ENCODE measurements at places on chromosomes 16 and 17.

DNA sequence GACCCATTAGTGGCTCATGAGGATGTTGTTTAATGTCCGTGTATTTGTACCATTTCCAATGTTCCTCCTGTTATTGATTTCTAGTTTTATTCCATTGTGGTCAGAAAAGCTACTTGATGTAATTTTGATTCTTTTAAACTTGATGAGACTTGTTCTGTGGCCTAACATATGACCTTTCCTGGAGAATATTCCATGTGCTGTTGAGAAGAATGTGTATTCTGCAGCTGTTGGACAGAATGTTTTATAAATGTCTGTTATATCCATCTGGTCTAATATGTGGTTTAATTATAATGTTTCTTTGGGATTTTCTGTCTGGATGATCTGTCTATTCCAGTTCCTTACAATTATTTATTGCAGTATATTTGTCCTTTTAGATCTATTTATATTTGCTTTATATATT is 2.9 kb upstream of the ABCA10 start:
- no peak for DNase-seq

DNA sequence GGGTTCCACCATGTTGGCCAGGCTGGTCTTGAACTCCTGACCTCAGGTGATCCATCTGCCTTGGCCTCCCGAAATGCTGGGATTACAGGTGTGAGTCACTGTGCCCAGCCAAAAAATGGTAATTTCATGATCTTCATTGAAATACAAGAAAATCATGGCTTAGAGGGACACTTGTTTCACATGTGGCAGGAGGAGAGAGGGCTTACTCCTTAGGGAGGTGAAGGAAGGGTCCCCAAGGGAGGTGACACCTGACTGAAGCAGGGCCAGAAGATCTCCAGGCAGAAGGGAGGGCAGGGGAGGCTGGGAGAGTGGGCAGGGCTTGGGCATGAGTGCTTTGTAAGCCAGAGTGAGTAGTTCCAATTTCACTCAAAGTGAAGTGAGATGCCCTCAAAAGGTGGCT is 20.0 kb upstream of the ITGAX start:
- no peak for DNase-seq

DNA sequence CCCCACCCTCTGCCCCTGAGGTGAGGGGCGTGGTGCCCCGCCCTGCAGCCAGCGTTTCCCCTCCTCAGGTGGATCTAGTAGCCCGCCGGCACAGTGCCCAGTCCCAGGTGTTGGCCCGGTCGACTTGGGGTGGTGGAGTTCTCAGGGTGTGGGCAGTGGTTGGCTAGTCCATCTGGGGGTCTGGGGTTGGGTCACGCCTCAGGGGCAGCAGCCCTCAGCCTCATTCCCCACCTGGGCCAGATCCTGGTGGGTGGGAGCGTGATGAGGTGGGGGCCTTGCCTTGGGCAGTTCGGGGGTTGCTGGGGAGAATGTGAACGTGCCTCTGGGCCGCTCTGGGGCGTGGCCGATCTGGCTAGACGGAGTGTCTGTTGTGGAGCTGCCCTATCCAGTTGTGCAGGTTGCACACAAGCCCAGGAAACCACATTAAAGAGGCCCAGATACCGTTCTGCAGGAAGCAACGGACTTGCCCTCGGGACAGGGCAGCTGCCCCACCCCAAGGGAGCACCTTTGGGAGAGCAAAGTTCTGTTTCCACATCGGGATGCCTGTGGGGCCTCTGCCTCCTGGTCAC is 32.0 kb downstream of the GSE1 start:
- no peak for DNase-seq

GRCh38 chr17:58352596-58353388 is 791 bp upstream of the SUPT4H1 start:
- no peak for DNase-seq

- DNase-seq, result no peak
Measured at GRCh38 chr17:57939797-57940196, 15.4 kb downstream of the CUEDC1 start.

- DNase-seq, result no peak
Measured at GRCh38 chr17:29726715-29727252, 104.1 kb upstream of the CORO6 start.

DNA sequence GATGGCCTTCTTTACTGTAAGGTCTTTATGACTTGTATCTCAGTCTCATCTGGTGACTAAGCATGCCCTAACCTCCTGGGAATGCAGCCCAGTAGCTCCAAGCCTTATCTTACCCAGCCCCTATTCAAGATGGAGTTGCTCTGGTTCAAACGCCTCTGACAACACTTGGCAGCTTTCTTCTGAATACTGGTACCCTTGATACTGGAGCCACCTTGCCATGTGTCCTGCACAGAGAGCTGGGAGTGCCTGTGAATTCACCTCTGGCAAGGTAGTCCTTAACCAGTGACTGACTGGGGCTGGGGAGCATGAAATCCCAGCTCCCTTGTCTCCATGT is 17.2 kb downstream of the NUDT7 start:
- no peak for DNase-seq

Measured in activated CD4-positive, alpha-beta T cell treated with anti-CD3 and anti-CD28 coated beads, Interleukin-2, amount 50 U/mL, for 24 hours (primary cell).